Stimulated activated CD4-positive, alpha-beta T cell treated with anti-CD3 and anti-CD28 coated beads, Interleukin-2, amount 100 ng/mL, for 48 hours (primary cell): ENCODE measurements at places on chromosomes 6 and 20.

GRCh38 chr6:169427856-169428255, 174.2 kb upstream of the THBS2 start:
- no peak for DNase-seq

GRCh38 chr20:32496811-32497533, 88.2 kb downstream of the NOL4L start:
- DNase-seq: no peak

GRCh38 chr20:13567663-13568062, 71.1 kb downstream of the TASP1 start:
- no peak for DNase-seq

GRCh38 chr6:130679684-130680083, 147.5 kb upstream of the SMLR1 start:
- DNase-seq: no peak

- no peak for DNase-seq
Observed at GRCh38 chr6:42428326-42429041, 23.2 kb downstream of the TRERF1 start.

GRCh38 chr6:8200255-8200654, 97.9 kb upstream of the EEF1E1 start:
- DNase-seq: no peak

DNA sequence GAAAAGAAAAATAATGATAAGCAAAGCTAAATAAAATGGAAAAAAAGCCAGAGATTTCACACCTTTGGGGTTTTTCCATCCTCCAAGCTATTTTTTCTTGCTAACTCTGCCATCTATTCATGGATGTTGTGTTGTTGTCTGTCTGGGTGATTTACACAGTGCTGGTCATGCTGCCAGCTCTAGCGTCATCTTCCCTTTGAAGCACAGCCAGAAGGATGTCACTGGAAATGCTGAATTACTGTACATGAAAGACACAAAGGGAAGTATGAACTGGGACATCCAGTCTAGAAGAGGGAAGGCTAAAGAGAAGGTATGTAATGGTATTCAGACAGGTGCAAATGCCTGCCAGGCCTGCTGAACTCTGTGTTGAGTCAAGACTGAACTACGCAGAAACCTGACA, 241.9 kb upstream of the STXBP5 start:
- no peak for DNase-seq
